ENCODE measurements at places on chromosomes 16 and 17.

DNA sequence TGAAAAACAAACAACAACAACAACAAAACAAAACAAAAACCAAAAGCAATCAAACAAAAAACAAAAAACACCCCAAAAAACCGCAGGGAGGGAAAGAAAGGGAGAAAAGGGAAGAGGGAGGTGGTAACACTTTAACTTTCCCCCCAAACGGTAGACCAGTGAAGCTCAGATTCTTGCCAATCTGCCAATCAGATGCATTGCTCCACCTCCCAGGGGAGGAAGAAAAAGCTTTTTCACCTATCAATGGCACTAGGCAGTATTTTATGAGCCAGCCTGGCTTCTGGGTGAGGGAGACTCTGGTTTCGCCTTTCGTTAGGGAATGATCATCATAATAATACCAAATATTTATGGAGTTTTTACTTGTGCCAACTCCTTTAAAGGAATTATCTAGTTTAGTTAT lies 94.1 kb downstream of the GPR139 start:
- DNase-seq: no peak

- no peak for DNase-seq
Measured at GRCh38 chr17:18278867-18279266, 18.4 kb downstream of the MIEF2 start.

DNA sequence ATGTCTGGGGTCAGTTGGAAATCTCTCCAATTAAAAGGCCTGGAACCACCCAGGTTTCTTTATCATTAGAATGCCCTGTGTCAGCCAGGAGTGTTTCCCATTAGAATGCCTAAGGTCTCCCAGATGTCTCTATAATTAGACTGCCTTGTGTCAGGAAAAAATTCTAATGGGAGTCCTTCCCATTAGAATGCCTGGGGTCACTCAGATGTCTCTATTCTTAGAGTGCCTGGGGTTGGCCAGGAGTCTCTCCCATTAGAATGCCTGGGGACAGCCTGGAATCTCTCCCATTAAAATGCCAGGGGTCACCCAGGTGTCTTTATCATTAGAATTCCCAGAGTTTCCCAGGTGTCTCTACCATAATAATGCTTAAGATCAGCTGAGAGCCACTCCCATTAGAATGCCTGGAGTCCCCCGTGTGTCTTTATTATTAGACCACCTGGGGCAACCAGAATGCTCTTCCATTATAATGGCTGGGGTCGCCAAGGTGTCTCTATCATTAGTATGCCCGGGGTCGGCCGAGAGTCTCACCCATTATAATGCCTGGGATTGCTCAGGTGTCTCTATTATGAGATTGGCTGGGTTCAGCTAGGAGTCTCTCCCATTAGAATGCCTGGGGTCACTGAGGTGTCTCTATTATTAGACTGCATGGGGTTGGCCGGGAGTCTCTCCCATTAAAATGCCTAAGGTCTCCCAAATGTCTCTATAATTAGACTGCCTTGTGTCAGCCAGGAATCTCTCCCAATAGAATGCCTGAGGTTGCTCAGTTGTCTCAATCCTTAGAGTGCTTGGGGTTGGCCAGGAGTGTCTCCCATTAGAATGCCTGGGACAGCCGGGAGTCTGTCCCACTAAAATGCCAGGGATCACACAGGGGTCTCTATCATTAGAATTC lies 2254.6 kb downstream of the TP53TG3F start:
- no peak for DNase-seq

- DNase-seq: no peak
Measured at GRCh38 chr17:35733366-35733765, 1.9 kb downstream of the RASL10B start.

DNA sequence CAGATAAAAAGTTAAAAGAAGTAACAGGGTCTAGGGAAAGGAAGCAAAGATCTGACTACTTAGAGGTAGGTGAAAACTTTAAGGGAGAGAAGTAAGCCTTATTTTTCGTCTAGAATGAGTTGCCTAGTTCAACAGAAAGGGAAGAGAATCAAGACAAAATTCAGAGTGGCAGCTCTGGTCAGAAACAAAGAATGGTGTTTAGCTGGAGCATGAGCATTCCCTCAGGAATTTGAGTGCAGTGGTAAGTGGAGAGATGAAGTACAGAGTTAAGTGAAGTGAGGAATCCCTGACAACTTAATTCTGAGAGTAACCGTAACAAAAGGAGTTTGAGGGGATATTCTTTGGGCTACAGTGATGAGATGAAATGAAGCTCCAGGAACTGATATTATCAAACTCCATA lies 11.5 kb downstream of the SMG6 start:
- no peak for DNase-seq

DNA sequence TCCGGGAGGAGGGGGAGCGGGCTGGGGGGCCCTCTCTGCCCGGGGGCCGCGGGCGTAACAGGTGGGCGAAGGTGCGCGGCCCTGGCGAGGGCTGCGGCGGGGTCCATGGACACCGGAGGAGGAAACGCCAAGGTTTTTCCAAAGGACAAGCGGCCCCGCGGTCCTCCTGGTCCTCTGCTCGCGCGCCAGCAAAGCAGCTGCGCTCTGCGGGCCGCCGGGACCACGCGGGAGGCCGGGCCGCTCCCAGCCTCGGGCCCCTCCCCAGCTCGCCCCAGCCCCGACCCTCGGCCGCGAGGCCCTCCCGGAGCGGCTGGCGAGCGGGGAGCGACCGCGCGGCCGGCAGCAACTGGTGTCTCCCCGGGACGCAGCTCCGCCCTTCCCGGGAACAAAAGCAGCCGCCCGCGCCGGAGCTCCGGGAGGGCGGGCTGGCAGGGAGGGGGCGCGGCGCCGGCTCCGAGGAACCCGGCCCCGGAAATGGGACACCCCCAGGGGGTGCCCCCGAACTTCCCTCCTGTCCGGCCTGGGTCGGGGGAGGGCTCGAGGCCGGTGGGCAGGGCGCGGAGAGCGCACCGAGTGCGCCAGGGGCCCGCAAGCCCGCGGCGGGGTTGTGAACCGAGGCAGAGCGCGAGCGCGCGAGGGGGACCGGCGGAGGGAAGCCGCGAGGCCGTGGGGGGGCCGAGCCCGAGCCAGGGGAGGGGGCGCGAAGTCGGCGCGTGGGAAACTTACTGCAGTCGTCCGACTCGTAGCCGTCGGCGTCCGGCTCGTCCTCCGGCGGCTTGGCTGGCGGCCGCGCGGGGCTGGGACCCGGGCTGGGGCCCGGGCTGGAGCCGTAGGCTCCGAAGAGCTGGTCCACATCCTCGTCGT lies 837 bp downstream of the DOC2B start:
- DNase-seq: no peak

GRCh38 chr17:33385713-33386112 lies 92.6 kb upstream of the ASIC2 start:
- no peak for DNase-seq

GRCh38 chr17:77417575-77417974 lies 276.8 kb downstream of the SEC14L1 start:
- no peak for DNase-seq

DNA sequence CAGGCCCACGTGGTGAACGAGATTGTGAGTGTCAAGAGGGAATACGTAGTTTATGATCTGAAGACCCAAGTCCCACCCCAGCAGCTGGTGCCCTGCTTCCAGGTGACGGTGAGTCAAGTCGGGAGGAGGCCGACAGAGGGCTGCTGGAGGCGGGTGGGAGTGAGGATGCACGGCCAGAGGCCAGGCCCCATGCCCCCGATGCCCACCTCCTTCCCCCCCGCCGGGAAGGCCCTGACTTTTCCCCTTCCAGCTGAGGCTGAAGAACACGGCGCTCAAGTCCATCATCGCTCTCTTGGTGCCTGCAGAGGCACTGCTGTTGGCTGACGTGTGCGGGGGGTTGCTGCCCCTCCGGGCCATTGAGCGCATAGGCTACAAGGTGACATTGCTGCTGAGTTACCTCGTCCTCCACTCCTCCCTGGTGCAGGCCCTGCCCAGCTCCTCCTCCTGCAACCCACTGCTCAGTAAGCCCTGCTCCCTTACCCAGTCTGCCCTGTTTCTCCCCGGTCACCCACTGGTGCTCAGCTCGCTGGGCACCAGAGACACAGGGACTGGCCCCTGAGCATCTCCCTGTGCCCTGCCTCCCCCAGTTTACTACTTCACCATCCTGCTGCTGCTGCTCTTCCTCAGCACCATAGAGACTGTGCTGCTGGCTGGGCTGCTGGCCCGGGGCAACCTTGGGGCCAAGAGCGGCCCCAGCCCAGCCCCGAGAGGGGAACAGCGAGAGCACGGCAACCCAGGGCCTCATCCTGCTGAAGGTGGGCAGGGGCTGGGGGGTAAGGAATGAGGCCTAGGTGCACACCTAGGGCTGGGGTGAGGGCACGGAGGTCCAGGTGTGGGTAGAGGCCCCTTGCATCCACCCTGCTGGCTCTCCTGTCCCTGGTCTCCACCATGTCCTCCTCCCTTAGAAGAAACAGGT lies 2.6 kb downstream of the ZACN start:
- DNase-seq: no peak

DNA sequence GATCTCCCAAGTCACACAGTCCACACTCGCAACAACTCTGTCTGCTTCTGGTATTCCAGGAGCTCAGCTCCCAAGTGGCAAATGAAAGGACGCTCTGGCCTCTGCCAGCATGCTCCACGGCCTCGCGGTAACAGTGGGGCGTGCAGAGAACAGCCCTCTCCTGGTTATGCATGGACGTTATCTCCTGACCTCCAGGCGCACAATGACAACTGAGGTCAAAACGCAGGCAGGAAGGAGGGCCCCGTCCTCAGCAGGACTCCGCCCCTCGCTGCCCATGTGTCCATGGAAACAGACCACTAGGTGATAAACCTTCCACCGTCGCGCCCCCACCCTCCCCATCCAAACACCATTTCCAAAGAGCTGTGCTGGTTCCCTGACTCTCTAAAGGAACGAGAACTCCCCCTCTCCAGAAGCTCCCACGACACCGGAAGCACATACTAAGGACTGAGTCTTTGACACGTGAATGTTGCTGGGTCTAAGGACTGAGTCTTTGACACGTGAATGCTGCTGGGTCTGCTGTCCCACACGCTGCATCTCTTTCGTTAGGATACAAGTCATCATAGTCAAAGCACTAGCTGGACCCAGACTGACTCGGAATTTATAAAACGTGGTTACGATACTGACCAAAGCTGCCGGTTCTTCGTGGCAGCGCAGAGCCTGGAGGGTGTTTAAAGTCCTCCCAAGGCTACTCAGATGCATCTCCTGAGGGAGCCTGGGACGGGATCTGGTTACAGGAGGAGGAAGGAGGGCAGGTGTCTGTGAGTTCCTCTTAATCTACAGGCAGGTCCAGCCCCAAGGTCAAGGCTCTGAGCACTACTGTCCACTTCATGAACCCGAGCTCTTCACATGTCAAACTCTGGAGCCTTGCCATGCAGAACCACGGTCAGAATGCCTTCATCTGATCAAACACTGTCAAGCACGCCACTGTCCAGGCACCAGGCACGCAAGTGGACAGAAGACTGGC lies 43.9 kb downstream of the KLHDC4 start:
- no peak for DNase-seq

- DNase-seq: no peak
Measured at GRCh38 chr17:1229349-1229899, 40.8 kb upstream of the BHLHA9 start.

GRCh38 chr16:56334761-56335160 lies 90.6 kb downstream of the AMFR start:
- no peak for DNase-seq

DNA sequence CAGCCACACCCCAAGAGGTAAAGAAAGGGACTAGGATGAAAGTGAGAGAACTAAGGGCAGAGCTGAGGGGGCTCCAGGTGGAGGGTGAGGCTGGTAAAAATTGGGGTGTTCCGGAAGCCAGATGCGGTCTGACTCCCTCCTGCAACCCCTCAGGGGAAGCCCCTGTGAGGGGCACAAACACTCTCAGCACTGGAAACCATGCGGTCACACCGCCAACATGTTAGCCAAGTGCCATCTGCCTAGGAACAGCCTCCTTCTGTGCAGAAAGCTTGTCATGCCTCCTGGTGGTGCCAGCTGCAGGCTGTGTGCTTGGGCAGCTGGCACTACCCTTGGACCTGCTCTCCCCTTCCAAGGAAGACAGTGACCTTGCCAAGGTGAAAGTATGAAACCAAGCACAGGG lies 83.5 kb upstream of the RPL38 start:
- no peak for DNase-seq

DNA sequence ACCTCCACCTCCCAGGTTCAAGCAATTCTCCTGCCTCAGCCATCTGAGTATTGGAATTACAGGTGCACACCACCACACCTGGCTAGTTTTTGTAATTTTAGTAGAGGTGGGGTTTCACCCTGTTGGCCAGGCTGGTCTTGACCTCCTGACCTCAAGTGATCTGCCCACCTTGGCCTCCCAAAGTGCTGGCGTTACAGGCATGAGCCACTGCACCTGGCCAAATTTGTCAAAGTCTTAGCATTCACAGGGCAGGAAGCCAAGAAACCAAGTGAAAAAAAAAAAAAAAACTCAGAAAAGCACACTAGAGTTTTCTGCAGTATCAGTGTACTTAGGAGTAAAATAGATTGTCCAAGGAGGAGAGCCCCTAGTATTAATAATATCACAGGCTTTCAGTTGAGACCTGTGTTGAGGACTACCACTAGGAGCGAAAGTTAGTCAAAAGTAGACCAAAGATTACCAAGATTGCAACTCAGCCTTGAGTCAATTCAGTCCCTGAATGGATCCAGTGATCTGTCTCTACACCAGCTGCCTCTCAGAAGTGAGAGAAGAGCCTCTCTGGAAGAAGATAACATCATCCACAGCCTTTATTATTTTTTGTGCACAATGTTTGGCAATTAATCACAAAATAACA lies 159.7 kb downstream of the CEP112 start:
- no peak for DNase-seq

DNA sequence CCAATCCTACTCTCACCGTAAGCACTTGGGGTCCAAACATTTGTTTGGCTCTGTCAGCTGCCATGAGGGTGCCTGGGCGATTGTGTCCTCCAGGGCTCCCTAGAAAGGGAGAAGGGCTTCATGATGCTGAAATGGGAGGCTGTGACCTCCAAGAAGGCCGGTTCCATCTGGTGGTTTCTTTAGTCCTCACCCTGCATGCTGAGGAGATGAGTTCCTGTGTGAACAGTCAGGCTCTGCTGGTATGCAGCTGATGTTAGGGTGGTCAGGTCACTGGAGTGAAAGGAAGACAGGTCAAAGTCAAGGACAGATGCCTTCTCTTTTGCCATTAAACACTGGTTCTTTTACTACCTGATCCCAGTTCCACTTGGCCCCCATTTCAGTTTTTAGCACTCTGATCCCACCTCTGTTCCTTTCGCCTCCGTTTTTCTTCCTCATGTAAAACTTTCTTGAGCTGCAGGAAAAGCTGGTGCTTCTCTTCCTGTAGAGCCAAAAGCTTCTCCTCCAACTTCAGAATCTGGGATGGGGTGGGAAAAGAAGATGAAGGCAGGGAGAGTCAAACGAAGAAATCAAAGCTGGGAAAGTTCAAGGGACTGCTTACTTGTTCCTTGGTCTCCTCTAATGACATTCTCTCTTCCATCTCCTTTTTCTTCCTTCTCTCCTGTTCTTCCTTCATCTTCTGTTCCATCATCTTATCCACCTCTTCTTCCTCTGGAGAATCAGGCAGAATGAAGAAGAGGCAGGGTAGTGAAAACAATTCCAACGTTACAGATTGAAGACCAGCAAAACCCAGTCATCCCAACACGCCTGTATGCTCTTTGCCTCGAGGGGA lies 1.1 kb downstream of the GPS2 start:
- DNase-seq: no peak

DNA sequence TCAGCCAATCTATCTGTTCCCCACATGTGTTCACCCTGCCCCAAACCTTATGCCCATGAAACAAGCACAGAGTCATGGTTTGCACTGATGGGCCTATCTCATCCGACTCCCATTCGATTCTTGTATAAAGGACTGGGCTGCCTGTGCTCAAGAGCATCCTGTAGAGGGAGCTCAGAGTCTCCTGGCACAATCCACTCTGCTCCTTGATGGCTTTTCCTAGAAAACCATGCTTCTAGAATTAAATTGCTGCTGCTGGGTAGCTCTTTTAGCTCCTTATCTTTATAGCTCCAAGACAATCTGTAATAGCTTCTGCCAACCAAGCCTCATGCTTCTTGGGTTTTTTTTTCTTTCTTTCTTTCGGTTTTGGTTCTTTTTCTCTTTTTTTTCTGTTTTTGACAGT lies 9.7 kb downstream of the ZNF19 start:
- DNase-seq: no peak
